ENCODE measurements at places on chromosomes 7 and 10.

GRCh38 chr10:107022600-107023354 is 141.7 kb downstream of the SORCS1 start:
- no peak for DNase-seq

- no peak for DNase-seq
Observed at GRCh38 chr10:90967865-90968264, 47.0 kb upstream of the ANKRD1 start.

- no peak for DNase-seq
Observed at GRCh38 chr10:113953505-113954272, 90.0 kb upstream of the ADRB1 start.

GRCh38 chr10:44322137-44322536 is 62.8 kb downstream of the CXCL12 start:
- DNase-seq: no peak

DNA sequence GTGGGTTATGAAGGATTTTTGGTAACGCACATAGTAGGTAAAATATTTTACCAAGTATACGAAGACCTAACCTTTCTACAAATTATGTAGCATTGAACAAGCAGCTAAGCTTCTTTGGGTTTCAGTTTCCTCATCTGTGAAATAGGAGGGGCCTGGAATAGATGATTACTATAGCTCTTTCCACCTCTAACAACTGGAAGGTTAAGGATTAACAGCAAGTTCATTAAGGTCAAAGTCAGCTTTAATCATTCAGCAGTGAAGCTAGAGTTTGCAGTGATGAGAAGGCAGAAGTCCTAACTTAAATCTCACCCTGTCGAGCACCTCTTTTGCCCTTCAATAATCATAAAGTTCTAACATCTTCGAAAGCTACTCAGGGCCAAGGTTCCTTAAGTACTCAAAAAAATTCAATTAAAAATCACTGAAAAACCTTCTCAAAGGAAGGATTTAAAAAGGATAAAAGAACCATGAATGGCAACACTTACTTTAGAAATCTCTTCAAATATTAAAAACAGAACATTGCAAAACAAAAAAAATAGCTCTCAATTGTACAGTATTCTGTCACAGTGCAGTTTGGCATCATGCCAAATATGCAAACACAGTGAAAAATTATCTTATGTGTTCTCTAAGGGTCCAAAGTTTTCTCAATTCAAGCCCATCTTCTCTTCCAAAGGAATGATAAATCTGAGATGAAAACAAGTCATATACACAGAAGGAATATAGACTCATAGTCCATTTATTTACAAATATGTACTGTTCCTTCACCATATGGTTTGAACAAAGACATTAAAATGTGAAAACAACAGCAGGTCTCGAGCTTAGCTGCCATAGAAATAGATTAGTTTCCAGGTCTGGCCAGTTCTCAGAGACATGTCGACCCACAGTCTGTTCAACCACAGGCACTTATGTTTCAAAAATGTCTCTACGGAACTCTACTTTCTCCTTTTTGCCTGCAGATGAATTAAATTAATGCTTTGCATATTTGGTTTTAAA is 152.0 kb upstream of the SLC13A1 start:
- DNase-seq: no peak

DNA sequence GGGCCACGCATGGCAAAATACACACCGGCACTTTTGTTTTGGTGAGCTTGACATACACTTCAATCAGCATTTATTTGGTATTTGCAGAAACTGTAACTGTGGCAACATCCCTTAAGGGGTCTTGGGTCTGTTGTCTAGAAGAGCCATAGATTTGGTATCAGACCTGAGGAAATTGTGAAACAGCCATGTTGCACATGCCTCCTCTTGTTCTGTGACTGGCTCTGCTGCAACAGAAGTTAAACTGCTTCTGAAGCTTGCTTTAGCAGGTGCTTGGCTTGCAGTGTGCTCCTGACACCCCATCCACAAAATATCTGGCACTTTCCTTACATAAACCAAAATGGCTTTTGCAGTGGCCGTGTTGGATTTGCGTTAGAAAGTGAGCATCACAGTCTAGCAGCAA is 247.3 kb downstream of the GATA3 start:
- DNase-seq: no peak

DNA sequence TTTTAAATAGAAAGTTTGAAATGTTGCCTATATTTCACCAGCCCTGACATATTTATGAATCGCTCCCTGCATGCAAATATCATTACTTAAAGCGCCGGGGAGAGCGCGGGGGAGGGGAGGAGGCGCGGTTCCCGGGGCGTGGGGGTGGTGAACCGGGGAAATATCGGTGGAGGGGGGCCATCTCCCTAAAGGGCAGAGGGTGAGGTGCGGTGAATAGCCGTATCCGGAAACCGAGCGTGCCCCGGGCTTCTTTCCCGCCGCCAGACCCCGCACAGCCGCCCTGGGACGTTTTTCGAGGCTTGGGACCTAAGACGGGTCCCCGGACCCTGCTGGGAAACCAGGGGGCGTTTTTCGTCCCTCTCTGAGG is 6.9 kb upstream of the ZNF503 start:
- no peak for DNase-seq

- no peak for DNase-seq
Observed at GRCh38 chr7:100400656-100401055, 27.4 kb downstream of the PILRA start.

DNA sequence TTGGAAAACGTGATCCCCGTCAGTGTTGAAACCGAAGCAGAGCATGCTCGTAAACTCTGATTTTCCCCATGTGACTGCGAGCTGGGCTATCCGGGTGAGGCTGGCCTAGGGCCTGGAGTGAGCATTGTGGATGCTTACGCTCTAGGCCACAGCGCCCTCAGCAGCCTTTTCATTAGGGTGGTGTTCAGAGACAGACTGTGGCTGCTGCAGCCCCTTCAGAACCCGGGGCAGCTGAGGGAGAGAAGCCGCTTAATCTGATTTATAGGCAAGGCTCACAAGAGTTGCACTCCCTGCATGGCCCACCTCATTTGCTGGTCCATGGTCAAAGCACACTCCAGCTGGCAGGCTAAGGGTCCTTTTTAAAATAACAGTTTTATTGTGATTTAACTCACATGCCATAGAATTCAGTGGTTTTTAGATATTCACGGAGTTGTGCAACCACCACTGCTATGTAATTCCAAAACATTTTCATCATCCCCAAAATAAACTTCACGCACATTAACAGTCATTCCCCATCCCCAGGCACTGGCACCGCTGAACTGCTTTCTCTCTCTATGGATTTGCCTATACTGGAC is 72.5 kb downstream of the SYPL1 start:
- DNase-seq: no peak

DNA sequence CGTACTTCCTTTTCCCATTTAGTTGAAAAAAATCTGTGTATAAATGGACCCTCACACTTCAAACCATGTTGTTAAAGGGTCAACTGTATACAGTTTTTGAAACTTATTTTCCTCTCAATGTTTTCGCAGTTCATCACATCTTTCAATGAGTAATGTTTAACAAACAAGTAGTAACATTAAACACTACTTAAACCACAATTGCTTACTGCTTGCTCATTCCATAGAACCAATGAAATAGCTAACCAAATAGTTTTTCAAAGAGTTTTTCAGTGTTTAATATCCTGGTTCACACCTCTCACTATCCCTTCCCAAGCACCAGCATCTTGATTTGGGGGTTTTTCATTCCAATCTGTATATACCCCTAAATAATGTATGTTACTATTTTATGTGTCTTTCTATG is 9.1 kb downstream of the SEM1 start:
- no peak for DNase-seq

- no peak for DNase-seq
Observed at GRCh38 chr7:82732677-82733076, 289.1 kb upstream of the CACNA2D1 start.

DNA sequence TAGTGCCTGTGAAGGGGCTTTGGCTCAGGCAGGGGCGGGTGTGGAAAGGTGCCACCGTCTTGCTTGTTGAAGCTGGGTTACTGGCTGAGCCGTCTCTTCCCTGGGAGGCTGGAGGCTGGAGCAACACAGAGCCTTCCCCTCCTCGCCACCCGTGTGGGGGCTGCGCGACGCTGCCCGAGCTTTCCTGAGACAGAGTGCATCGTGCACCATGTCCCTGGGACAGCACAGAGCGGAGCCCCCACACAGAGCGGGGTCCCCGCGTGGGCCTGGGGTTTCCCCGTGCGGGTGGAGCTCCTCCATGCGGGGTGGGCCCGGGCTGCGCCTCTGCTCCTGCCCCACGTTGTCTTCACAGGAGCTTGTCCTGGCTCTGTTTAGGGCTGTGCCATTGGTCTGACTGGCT is 69.9 kb downstream of the INPP5A start:
- no peak for DNase-seq

GRCh38 chr7:126790763-126791162 is 462.0 kb downstream of the GRM8 start:
- no peak for DNase-seq

DNA sequence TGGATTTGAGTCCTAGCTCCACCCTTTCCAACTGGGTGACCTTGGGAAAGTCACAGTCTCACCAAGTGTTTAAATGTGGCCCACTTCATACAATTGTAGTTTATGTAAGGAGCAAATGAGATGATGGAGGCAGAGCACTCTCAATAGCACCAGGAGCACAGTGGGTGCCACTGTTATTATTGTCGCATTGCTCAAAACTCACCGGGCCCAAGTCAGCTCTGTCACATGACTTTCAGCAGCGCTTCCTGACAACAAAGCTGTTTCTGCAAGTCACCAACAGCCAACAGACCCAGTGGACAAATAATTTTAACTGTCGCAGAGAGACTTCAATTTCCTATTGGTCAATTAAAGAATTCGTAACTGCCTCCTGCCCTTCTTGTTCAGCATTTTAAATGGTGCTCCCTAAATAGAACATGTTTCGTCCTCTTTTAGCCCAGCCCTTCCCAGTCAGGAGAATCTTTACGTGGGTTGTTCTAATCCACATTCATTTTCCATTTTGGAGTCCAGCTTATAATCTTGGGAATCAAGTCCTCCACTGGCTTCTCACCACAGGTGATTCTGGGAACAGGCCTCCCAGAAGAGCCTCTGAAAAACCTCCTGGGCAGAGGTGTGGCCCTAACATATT is 415.6 kb upstream of the NPVF start:
- DNase-seq: no peak

DNA sequence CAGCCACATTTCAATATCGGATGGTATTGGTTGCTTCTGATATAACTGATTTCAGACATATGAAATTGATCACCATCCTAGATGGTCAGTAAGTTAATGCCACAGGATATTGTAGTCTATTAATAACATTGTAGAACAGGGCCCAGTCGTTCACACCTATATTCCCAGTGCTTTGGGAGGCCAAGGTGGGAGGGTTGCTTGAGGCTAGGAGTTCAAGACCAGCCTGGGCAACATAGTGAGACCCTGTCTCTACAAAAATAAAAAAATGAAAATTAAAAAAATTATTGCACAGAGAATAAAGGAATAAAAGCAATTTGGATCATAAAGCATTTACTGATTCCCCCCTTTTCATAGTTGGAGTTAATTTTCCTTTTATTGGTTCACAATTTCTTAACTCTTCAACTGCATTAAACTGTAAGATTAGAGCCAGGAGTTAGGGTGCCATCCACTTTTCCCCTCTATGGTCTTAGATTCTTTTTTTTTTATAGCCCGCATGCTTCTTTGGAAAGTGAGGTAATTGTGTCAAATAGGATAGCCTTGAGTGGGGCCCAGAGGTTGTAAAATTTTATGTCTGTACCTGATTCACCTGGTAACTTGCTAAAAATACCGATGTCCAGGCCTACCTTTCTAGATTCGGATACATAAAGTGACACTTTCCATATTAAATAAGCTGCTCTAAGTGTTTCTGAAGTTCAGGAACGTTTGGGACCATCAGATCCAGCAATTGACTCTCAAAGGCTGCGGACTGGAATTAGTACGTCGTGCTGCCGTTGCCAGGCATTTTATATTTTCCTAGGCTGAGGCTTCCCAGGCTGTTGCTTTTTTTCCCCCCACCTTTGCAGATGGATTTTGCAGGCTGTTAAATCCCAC is 24.7 kb downstream of the ADK start:
- DNase-seq: no peak

DNA sequence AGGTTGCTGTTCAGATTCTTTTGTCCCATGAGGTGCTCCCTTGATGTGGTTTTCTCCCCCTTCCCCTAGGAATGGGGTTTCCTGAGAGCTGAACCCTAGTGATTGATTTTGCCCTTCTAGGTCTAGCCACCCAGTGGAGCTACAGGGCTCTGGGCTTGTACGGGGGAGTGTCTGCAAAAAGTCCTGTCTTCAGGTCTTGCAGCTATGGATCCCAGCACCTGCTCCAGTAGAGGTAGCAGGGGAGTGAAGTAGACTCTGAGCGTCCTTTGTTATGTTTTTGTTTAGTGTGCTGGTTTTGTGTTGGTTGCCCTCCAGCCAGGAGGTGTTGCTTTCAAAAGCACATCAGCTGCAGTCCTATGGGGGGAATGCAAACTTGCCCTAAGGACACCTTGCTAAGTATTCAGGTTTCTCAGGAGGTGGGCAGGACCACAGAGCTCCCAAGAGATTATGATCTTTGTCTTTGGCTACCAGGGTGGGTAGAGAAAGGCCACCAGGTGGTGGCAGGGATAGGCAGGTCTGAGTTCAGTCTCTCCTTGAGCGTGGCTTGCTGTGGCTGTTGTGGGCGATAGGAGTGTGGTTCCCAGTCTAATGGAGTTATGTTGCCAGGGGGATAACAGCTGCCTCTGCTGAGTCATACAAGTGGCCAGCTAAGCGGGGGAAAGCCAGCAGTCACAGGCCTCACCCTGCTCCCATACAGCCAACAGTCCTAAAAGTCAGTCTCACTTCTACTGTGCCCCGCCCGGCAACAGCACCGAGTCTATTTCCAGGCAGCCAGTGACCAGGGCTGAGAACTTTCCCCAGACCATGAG is 92.4 kb upstream of the JCAD start:
- DNase-seq: no peak

DNA sequence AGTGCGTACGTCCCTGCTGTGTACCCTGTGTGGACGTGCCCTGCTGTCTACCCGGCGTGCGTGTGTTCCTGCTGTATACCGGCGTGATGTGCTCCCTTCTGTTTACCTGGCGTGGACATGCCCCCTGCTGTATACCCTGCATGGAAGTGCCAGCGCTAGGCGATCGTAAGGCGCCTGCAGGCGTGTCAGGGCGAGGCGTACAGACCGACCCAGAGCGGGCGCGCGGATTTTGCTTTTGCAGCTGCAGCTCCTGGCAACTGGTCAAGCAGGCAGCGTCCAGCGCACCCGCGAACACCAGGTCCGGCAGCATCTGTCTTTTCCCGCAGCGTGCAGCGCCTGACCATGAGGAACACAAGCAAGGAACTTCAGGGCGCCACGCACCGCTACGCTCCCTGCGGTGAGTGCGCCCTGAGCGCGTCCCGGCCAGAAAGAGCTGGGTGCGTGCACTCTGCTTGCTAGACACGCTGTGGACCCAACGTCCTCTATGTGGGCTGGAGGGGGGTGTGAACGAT is 680 bp downstream of the C7orf57 start:
- DNase-seq: no peak

DNA sequence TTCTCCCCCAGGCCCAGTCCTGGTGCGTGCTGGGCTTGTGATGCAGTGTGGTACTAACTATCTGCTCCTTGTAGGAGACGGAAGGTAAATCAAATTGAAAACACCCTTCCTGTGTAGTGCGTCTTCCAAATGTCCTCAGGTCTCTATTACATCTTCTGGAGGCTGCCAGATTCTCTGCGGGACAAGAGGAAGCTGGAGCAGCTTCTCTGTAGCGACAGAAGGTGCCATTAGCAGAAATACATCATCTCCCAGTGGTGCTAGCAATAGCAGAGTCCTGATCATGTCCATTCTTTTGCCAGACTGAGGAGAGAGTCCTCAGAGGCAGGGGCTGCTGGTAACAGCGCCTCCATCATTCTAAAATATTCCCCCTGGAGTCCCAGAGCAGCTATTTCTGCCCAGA is 675.2 kb downstream of the LRMDA start:
- no peak for DNase-seq

Measured in T-helper 2 cell (primary cell).